Stimulated activated CD8-positive, alpha-beta memory T cell treated with anti-CD3 and anti-CD28 coated beads, Interleukin-7, amount 100 ng/mL, for 48 hours (primary cell): ENCODE measurements at places on chromosomes 16 and 17.

- no peak for DNase-seq
Measured at GRCh38 chr17:79617304-79617703, 6.5 kb upstream of the RBFOX3 start.

- DNase-seq = no peak
Measured at GRCh38 chr16:29852654-29853053, 10.4 kb downstream of the CDIPT start.

- DNase-seq = peak; percentile 40
Measured at GRCh38 chr17:41340934-41341861, 9.4 kb downstream of the KRT33A start.

DNA sequence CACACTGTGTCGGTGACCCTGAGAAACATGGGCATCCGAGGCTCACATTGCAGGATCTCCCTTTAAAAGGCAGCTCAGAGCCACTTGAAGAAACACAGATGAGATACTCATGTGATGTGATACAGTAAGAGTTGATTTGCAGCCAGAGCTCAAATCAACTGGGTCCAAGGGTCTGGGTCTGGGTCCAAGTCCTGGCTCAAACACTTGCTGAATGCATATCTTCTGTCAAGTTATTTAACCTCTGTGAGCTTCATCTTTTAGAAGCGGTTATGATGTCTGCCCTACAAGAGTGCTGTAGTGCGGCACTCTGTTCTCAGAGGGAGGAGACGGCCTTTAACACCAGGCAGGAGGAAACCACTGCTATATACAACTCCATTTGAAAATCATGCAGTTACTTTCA lies 6.4 kb downstream of the KRT38 start:
- DNase-seq = no peak

DNA sequence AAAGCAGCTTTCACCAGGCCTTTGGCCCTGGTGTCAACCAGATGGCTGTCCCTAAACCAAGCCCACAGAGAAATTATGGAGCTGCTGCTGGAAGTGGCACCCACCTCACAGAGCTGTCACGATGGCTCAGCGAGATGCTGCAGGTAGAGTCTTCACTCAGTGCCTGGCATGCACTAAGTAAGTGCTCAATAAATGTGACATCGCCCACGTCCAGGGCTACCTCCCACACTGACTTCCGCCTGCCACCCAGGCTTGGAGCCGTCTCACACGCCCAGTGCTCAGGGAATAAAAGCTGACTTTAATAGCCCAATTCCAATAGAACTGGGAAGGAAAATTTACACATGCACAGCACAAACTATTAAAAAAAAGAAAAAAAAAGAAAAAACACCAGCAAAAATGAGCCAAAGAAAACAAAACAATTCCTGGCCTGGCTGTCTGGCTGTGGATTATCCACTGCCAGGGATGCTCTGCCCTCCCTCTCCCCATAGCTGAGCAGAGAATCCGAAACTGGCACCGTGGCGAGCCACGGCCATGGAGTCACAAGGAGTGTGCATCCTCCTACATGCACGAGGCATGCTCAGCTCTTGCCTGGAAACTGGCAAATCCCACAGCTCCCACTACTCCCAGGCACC lies 68.9 kb downstream of the ZNF423 start:
- no peak for DNase-seq

DNA sequence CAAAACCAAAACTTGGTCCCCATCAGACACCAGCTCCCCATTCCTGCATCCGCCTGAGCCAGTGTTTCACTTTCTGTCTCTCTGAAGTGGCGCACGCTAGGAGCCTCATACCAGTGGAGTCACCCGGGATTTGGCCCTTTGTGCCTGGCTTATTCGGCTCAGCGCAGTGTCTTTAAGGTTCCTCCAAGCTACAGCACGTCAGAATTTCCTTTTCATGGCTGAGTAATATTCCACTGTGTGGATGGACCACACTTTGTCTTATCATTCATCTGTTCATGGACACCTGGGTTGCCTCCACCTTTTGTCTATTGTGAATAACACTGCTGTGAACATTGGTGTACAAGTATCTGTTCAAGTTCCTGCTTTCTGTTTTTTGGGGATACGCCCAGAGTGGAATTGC lies 45.2 kb upstream of the CHMP6 start:
- DNase-seq = no peak

DNA sequence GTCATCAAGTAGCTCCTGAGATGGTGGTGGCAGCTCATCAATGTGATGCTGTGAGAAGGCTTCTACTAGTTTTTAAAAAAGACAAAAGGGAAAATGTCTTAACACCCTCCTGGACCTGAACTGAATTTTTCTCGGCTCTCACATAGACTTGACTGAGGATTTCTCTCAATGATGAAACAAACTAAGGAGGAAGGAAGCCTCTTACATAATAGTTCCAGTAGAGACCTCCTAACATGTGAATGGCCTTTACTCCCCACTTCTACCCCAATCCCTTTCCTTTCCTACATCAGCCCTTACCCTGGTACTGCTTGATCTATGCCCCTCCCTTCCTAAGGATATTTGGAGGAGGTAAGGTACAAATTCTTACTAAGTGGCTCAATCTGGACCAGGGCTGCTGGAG lies 54.8 kb upstream of the MTMR4 start:
- DNase-seq = no peak

DNA sequence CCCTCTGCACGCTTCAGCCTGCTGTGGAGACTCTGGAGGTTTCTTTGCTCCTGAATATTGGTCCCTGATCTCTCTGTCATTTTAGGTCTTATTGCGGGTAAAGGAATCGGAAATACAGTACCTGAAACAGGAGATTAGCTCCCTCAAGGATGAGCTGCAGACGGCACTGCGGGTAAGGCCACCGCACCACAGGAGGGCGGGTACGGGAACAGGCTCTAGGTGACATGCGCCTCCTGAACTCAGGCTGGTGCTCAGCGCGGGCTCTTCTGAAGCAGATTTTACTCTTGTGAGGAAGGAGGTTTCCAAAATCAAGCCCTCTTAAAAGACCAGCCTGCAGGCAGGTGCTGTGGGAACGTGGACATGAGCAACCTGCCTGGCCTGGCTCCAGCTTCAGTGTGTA lies 29.8 kb downstream of the PLD6 start:
- DNase-seq = no peak

DNA sequence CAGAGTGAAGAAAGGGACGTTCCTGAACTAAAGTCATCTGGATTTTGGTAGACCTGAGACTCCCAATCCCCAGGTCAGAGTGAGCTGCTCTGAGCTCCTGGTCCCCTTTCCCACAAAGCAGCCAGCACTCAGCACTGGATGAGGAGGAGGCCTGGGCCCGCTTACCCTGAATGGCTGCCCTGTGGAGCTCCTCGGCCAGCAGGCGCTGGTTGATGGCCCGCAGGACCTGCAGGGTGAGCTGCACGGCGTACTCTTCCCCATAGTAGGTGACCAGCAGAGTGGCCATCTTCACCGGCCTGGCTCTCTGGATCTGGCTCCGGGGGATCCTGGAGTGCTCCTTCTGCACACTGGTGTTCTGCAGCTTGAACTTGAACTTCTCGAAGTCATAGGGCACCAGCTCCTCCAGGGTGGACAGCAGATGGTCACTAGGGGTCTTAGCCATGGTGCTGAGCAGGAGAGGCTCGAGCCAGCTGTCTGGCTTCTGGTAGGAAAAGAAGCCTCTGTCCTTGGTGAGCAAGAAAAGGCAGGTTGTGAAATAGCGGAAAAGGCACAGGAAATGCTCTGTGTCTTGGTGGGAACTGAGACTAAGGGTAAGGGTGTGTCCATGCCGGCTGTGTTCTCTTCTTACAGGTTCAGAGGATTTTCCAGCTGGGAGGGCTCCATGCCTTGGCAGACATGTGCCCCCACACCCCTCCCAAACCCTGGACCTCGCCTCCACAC lies at the start of gene MEFV:
TSS of gene MEFV (minus strand) at position 488 of the 720 bp plus-strand sequence. CDS start at position 442, 46 bp downstream.
- DNase-seq = no peak

DNA sequence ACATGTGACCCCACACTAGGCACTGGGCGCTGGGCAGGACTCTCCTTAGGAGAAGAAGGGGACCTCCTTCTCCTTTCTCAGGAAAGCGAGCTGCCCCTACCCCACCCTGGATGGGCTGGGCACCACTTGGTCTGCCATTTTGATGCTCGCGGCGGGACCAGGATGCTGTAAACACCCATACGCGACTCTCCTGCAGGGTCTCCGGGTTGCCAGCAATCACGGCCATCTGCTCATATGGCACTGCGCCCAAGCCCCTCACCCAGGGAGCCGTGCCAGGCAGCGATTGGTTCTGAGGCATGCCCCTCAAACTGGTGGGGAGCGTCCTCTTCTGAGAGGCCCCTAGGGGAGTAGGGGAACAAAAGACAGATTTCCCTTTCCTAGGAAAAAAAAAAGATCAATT lies 99.0 kb downstream of the C16orf78 start:
- no peak for DNase-seq

DNA sequence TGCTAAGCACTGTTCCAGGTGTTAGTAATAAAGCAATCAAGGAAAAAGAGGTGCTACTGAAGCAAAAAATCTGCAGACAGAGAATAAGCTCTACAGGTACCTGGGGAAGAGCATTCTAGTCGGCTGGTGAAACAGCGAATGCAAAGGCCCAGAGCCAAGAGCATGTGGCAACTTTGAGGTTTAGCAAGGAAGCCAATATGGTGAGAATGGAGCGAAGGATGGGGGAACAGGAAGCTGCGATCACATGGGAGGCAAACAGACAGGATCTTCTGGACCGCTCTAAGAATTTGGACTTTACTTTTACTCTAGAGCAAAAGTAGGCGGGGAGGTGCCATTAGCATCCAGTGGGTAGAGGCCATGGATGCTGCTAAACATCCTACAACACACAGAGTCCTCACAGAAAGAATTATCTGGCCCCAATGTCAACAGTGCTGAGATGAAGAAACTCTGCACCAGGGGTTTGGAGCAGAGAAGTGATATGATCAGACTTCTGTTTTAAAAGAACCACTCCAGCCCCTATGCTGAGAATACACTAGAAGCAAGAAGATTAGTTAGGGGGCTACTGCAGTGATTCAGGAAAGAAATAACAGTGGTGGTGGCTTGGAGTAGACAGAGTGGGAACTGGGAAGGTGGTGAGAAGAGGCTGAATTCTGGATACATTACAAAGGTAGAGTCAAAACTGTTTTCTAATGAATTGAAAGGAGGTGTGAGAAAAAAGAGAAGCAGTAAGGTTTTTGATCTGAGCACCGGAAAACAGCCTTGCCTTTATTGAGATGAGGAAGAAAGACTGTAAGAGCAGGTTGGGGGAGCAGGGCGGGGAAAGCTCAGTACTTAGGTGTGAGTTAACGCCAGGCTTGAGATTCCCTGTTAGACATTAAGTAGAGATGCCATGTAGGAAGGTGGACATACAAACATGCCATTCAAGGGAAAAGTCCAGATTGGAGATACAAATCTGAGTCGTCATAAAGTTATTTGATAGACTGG lies 11.0 kb downstream of the EFTUD2 start:
- no peak for DNase-seq

GRCh38 chr16:62135911-62136310 lies 99.7 kb upstream of the CDH8 start:
- DNase-seq = no peak

- DNase-seq = no peak
Measured at GRCh38 chr17:42094375-42095069, 3.8 kb downstream of the ZNF385C start.

- DNase-seq = no peak
Measured at GRCh38 chr17:82959242-82959930, 119.6 kb upstream of the ZNF750 start.

DNA sequence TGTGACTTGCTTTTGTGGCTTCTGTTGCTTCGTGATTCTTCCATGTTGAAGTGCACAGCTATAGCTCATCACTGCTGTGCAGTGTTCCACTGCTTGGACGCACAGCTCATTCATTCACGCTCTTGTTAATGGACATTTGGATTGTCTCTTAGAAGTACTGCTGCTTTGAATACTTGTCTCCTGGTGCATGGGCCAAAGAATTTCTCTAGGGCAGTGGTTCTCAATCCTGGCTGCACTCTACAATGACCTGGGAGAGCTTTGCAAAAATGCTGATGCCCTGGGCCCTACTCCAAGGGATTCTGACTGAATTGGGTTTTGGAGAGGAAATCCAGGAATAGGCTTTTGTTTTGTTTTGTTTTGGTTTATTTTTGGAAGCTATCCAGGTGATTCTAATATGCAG lies 20.0 kb downstream of the CCL17 start:
- DNase-seq = no peak

GRCh38 chr16:25978218-25978617 lies 286.5 kb downstream of the HS3ST4 start:
- no peak for DNase-seq
